ENCODE measurements at places on chromosomes 4 and X. TPM values are rescaled to one million over a fixed set of nuclear protein-coding genes. Genes with fewer than 3 reads are reported as not detected.

DNA sequence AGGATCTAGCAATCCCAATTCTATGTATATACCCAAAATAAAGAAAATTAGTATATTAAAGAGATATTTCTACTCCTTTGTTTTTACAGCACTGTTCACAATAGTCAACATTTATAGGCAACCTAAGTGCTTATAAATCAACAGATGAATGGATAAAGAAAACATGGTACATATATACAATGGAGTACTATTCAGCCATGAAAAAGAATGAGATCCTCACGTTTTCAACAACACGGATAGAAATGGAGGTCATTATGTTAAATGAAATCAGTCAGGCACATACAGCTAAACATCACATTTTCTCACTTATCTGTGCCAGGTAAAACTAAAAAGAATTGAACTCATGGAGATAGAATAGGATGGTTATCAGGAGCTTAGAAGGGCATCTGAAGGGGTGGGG lies 45.6 kb upstream of the PABPC5 start:
- DNase-seq = no peak

DNA sequence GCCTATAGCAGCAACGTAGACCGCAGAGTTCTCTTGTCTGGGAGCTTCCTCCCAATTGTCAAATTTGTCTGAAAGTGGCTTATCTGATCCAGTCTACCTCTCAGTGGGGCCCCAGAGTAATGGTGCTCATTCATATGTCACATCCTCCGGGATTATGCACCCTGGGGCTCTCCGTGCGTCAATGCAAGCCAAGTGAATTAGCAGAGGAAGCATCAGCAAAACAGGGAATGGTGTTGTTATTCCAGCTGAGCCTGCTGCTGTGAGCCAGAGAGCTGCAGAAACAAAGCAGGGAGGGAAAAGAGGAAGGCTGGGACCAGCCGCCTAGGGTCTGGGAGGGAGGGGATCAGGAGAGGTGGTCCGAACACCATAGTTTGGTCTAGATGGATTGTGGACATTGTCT lies 95.2 kb downstream of the CLNK start:
- no peak for DNase-seq

DNA sequence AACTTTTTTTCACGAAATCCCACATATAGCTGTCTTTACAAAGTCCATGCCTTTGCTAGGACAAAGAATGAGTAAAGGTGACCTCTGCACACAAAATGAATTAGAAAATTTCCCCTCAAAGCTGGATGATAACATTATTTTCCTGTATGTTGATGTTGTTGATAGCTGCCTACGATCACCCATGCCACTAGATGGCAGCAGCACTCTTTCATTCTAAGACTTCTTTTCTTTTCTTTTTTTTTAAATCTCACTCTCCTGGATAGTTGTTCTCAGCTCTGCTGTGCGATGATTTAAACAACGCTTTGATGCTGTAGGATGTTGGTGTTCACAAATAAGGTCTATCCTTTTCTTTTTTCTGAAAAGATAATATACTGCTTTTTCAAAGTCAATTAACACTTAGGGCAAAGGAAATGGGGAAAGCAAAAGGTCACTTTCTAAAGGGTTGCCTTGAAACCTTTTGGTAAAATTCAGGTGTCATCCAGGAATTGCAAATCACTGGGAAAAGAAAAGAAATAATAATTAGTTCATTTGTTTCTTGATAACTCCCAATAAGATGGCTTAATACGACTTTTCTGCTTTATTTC lies 266.8 kb downstream of the C4orf33 start:
- DNase-seq = peak; percentile 64

- DNase-seq = no peak
Observed at GRCh38 chr4:152803541-152803940, 23.8 kb downstream of the ARFIP1 start.

GRCh38 chr4:54645830-54646229 lies 11.9 kb upstream of the KIT start:
- no peak for DNase-seq

- DNase-seq = peak; percentile 49
Observed at GRCh38 chr4:74158466-74159142, 686 bp downstream of the MTHFD2L start.

GRCh38 chrX:105820247-105820646 lies 2.1 kb upstream of the NRK start:
- no peak for DNase-seq

Gene MAP9
- 4.2 TPM for total RNA-seq

DNA sequence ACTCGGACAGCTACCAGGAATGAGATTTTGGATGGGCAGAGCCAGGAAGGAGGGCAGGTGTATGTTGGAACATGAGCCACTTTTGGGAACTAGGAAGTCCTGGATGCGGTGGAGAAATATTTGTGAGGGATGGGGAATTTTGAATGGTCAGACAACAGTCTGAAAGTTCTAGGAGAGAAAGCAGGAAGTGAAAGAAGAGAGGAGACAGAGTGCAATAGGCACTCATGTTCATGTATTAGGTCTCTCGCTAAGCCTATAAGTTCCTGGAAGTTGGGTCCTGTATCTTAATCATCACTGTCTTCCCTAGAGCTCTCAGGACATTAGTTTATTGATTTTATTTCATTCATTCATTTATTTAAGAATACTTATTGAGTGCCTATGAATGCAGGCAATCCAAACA lies 65.7 kb upstream of the CITED1 start:
- DNase-seq = no peak

Gene TLR1
- 0.13 TPM for total RNA-seq

DNA sequence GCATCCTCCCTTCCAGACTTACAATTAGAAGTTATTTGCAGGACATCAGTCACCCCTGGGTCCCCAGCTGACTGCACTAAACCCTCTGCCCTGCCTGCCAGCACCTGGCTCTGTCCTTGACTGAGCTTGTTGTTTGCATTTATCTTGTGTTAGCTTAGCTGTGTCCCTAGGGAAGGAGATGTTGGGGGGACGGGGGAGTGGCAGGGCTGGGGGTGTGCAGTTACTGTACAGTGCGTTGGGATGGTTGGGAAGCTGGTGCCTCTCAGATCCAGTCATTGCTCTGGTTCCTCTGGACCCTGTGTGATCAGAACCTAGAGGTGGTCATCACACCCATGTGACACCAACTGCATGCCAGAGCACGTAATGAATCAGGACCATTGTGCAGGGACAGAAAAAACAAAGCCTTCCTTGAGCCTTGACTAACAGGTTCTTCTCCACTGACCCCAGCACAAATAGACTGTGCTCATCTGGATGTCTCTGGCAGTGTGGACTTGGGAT lies 32.7 kb upstream of the PROM1 start:
- DNase-seq = no peak

All from bronchial epithelial cell (primary cell).